ENCODE measurements at places on chromosomes 6 and 20.
A peak's percentile ranks its signal among the peaks of the same experiment; 100 is the strongest.

- DNase-seq = no peak
Observed at GRCh38 chr6:165728216-165728615, 65.2 kb upstream of the PDE10A start.

DNA sequence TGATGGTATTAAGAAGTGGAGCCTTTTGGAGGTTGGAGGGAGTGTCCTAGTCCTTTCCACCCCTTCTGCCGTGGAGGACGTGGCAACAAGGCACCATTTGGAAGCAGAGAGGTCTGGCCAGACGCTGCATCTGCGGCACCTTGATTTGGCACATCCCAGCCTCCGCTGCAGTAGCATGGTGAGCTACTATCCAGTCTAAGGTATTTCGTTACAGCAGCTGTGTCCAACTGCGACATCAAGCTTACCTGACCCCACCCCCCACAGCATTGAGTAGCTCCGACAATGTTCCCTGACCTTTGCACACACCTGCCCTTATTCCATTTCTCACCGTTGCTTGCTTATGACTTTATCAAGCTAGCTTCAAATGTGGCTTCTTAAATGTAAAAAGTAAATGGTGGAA is 29.8 kb upstream of the SYNJ2 start:
- no peak for DNase-seq

DNA sequence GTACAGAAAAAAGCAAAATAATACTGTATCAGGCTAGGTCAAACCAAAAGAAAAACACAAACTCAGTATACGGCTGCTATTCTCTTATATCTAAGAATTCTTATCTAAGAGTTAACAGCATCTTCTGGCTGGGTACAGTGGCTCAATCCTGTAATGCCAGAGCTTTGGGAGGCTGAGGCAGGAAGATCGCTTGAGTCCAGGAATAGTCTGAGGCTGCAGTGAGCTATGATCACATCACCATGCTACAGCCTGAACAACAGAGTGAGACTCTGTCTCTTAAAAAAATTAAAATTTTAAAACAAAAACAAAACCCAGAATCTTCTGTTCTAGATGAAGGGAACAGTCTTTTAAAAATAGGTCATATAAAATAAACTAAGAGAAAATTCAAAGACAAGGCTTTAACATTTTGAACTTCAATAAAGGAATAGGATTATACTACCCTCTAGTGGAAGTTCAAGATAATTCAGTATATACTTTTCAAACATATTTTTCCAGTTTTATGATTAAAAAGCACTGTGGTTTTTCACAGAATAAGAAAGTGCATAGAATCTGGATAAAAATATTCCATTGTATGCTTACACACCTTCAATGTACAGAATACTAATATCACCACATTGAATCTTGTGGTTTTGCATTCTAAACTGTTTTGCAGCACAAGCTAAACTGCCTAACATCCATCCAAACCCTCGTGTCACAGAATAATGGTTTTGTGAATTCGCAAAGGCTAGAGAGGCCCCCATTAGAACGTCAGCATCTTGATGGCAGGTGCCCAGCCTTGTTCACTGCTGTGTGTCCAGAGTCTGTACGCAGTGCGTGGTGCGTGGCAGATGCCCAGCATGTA is 39.3 kb downstream of the DTNBP1 start:
- DNase-seq = no peak

DNA sequence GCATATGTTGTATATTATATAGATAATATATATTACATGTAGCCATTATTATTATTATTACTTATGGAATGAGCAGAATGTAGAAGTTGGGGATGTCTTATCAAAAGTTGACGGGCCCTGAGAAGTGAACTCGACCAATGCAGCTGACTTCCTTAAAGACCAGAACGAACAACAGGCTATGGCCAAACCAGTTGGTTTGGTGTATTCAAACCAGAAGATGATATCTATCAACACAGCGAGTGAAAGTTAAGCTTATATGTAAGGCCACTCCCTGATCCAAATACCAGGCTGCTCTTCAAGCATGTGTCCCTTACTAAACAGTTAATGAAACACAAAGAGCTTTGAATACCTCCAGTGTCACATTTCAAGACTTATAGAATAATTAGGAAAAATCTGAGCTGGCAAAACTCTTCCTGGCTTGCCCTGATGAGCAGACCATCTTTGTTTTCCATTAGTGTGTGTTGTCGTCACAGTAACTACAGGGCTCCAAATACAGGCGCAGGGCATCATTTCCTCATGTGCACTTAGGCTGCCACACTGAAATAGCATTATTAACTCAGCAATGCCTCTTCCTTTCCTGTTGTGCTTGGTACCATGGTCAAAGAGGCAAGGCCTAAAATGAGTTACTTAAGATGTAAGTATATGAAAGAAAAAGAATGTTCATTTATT is 6.6 kb downstream of the FILIP1 start:
- no peak for DNase-seq

DNA sequence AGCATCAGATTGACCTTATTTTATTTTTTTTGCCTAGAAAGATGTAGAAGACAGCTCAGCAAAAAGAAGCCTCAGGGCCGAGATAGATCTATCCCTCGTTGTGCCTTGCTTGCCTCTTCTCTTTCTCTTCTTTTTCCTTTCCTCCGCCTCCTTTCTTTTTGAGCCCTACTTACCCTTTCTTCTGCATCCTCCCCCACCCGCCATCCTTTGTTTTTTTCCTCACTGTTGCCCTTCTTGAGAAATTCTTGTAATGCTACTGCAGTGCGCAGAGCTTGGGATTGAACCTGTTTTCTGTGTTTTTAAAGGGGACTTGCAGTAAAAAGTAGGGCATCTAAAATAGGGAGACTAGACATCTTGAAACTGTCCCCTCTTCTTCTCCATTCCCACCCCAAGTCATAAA is 18.6 kb downstream of the RALY start:
- no peak for DNase-seq

GRCh38 chr20:1949347-1950100 is 44.3 kb downstream of the PDYN start:
- DNase-seq = no peak

DNA sequence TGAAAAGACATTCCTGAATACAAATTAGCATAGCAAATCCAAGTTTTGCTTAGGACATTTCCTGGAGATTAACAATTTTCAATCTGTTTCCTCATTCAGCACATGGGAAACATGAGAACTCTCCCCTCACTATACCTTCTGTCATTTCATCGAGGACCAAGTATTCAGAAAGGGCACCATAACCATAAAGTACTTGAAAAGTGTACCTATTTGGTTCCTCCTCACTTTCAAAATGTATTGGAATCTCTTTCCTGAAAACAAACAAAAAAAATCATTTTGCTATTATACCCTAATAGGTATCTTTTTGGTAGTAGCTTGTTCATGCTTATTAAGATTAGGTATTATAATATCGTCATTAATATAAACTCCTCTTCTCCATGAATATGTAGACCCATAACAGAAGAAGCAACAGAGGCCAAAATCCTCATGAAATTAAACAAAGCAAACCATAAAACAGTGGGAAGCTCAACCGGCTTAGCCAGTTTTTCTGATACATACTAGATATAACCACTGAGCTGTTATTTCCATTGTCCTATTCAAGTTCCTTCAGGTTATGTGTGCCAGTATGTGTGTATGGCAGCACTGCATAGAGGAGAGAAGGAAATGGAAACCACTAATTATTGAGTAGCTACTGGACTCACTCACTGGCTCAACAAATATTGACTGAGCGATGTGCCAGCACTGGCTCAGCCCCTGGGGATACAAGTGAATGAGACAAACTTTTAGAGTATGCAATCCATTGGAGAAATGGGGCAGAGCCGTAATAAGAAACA is 274.0 kb downstream of the MAFB start:
- DNase-seq = no peak

- no peak for DNase-seq
Observed at GRCh38 chr20:1637226-1637625, 17.4 kb upstream of the SIRPB1 start.

DNA sequence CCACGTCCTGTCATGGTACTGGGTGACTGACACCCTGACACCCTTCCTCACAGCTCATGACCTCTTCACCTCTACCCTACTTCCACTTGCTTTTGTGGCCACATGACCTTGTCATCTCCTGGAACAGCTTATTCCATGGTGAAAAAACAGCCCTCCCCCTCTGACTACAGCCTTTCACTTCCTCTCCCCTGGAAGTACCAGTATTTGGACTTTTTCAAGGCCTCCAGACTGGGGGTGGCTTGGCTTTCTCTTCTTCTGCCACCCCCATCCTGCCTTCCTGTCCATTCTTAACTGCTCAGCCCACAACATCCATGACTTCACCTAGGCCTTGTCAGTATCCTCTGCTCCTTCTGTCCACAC is 168.4 kb downstream of the CARMIL1 start:
- DNase-seq = no peak

- DNase-seq = no peak
Observed at GRCh38 chr6:156698239-156699016, 78.8 kb upstream of the ARID1B start.

GRCh38 chr6:43865932-43866645 is 96.1 kb downstream of the VEGFA start:
- no peak for DNase-seq

GRCh38 chr6:33757113-33757512 is 10.4 kb upstream of the IP6K3 start:
- DNase-seq = no peak

DNA sequence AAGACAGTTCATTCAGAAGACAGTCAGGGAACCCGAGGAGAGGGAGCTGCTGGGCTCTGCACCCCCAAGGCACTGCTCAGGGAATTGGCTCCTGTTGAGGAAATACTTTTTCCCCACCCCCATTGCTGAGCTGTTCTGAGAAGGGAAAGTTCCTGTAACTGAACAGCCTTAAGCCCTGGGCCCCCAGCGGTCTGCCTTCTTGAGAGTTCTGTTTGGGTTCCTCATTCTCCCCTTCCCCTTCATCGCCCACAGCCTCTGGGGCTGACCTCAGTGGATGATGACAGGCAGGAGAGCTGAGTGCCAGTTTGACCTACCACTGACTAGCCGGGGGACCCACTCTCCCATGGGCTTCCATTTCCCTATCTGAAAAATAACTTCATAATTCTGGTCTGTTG is 10.7 kb downstream of the HCK start:
- no peak for DNase-seq

DNA sequence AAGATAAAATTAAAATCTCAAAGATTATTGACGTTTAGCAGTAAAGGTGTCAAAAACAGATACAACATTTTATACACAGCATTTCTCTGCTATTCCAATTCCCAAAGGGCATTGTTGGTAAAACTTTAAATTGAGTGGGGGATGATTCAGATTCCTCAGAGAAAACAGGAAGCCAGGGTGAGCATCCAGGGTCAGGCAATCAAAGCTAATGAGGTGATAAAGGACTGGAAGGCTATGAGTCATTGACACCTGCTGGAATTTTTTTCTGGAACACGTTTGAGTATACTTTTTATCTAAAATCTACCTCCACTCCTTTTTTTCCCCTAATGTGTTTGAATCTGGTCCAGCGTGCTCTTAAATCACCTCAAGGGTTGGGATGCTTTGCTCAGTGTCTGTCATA is 52.2 kb downstream of the FKBP1C start:
- DNase-seq = no peak

DNA sequence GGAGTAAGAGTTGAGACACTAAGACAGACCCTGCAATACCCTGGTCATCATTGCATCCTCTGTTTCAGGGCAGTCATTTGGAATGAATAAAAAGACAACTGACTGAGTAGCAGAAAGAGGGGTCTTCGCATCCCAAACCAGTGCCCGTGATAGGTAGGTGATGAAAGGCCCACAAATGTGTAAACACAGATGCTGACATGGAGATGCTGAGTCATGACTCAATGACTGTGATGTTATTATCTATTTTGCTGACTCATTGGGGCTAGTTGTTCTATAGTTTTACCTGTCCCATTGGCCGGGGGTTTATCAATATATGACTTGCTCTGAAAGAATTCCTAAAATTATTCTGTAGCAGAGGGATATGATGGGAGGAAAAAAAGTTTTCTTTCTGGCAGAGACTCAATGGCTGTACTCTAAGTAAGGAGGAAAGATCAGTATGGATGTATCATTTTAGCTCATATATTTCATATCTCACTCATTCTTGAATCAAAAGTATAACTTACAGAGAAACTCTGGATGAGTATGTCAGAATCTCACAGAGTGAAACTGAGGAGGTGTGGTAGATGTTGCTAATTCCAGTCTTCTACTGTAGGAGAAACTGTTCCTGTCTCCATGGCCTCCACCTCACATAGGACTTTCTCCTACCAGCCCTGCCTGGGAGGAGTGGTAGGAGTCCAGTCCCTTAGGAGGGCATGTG is 119.9 kb upstream of the PREP start:
- DNase-seq = no peak

GRCh38 chr6:80440496-80441115 is 334.1 kb downstream of the BCKDHB start:
- DNase-seq = peak; percentile 4

- peak; percentile 25 for DNase-seq
Observed at GRCh38 chr6:36774331-36774730, 64.9 kb downstream of the CPNE5 start.

DNA sequence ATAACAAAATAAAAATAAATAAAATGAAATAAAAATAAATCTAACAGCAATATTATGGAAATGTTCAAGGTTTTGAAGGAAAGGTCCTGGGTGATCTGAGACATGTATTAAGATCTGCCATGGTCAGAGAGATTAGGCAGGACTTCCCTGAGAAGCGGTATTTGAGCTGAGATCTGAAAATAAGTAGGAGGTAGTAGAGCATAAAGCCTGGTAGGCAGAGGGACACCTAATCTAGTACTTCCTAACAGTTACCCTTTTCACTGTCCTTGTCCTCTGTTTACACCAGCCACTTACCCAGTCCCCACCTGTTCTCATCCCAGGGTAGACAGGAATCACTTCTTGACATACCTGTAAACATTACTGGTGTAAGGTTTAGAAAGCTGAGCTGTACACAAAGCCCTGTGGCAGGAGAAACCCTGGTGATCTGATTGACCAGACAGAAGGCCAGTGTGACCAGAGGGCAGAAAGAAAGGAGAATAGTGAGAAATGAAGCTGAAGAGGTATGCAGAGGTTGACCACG is 8.3 kb upstream of the ZNF318 start:
- DNase-seq = no peak

- DNase-seq = no peak
Observed at GRCh38 chr6:11814819-11815218, 36.2 kb upstream of the ADTRP start.

GRCh38 chr20:18466574-18466893 is 296 bp downstream of the DZANK1 start:
- DNase-seq = peak; percentile 55

- no peak for DNase-seq
Observed at GRCh38 chr20:15158533-15158932, 821.1 kb upstream of the FLRT3 start.
